ENCODE measurements at places on chromosomes 4 and X. TPM values are rescaled to one million over a fixed set of nuclear protein-coding genes. Genes with fewer than 3 reads are reported as not detected.

CENPI gene
- 8.2 TPM for total RNA-seq

CRLF2 gene
- not detected for total RNA-seq

VSIG4 gene
- total RNA-seq: 10.9 TPM

SLC39A8 gene
- 25.0 TPM for total RNA-seq

AFF2 gene
- total RNA-seq: 63.7 TPM

GLRB gene
- 15.2 TPM for total RNA-seq

GRIPAP1 gene
- total RNA-seq: 46.4 TPM

F8A3 gene
- 3.1 TPM for total RNA-seq

ZFP42 gene
- total RNA-seq: 0.33 TPM

SLC10A4 gene
- total RNA-seq: 3.1 TPM

SLC7A11 gene
- 7.1 TPM for total RNA-seq

MAGEC3 gene
- not detected for total RNA-seq

EDNRA gene
- total RNA-seq: 47.0 TPM

VAMP7 gene
- 29.3 TPM for total RNA-seq

EREG gene
- total RNA-seq: 0.27 TPM

CHRDL1 gene
- 36.6 TPM for total RNA-seq

PRAF2 gene
- 8.6 TPM for total RNA-seq

EGFL6 gene
- 75.3 TPM for total RNA-seq
